Stimulated activated CD4-positive, alpha-beta T cell treated with anti-CD3 and anti-CD28 coated beads, Interleukin-1b, Interleukin-23, amount 100 ng/mL, for 1 hour (primary cell): ENCODE measurements at places on chromosomes 1 and 21.

GRCh38 chr1:220691053-220691684 is 1.0 kb downstream of the C1orf115 start:
- DNase-seq: no peak

DNA sequence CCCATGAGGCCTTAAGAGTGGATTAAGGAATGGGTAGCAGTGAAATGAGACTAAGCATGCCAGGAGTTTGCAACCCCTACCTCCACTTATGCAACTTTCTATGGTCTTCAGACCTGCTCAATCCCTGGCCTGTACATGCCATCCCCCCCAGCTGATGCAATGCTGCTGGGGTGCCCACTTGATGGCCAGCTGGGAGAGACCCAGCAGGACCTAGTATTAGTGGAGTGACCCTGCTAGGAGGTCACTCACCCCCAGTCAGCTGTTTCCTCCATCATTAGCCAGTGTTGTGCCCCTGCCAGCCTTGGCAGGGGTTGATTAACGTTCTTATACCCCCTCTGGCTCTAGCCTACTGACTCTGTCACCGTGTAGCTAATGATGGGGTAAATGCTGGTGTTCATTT is 236.6 kb downstream of the DYRK1A start:
- no peak for DNase-seq

DNA sequence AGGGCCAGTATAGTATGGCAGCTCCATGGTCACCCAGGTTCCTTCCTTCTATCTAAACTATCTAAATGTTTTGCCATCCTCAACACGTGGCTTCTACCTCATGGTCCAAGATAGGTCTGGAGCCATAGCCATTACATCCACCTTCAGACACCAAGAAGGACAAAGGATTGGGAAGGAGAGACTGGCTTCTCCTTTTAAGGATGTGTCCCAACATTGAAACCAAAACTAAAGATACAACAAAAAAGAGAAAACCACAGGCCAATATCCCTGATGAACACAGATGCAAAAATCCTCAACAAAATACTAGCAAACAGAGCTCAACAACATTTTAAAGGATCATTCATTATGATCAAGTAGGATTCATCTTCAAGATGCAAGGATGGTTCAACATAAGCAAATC is 24.8 kb downstream of the HSD11B1 start:
- DNase-seq: no peak

DNA sequence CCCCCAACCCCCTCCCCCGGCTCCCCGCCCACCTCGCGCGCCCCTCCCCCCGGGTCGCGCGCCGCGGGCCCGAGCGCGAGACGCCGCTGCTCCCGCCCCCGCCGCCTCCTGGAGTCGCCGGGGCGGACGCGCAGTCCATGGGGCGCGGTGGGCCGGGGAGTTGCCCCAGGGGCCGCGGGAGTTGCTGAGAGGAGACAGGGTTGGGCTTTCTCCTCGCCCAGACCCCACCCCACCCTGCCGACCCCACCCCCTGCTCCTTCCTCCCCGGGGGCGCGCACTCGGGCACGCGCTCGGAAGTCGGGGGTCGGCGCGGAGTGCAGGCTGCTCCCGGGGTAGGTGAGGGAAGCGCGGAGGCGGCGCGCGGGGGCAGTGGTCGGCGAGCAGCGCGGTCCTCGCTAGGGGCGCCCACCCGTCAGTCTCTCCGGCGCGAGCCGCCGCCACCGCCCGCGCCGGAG is at the start of gene LAMC1:
TSS of gene LAMC1 (plus strand) at position 275 of the 455 bp plus-strand sequence. CDS start 297 bp downstream, outside the sequence.
- no peak for DNase-seq

GRCh38 chr1:117570988-117571409 is 34.8 kb upstream of the TENT5C start:
- no peak for DNase-seq

- DNase-seq: no peak
Observed at GRCh38 chr1:182236651-182237077, 154.9 kb downstream of the GLUL start.
